ENCODE measurements at places on chromosomes 11 and 22. TPM values are rescaled to one million over a fixed set of nuclear protein-coding genes. Genes with fewer than 3 reads are reported as not detected.

DNA sequence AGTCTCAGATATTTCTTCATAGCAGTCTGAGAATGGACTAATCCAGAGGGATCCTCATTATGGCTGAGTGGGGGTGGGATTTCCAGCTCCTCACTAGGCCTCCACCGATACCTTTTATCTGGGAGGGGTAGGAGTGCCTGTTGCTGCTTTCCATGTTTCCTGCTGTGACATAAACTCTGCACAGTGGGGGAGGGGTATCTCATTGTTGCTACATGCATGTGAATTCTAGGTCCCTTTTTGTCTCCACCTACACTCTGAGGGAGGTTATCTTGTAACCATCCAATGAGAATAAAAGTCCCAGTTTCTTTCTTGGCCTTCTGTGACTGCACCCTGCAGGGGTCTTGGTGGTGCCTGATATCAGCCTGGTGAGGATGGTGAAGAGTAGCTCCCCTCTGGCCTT, 60.5 kb downstream of the ADAMTS15 start:
- DNase-seq: no peak
- peaks cover 8% of the 10 kb centered on the region for H3K27me3 ChIP-seq
- H3K27ac ChIP-seq: no peak overlapping the region
- no peaks in the 10 kb centered on the region for H3K4me1 ChIP-seq

GRCh38 chr11:112525270-112525669, 264.6 kb upstream of the PLET1 start:
- no peak overlapping the region for H3K27ac ChIP-seq
- H3K36me3 ChIP-seq: no peaks in the 10 kb centered on the region
- H3K4me3 ChIP-seq: no peak overlapping the region
- H3K27me3 ChIP-seq: peaks cover 4% of the 10 kb centered on the region

- H3K27me3 ChIP-seq: peaks cover 25% of the 10 kb centered on the region
- H3K4me1 ChIP-seq: peaks cover 7% of the 10 kb centered on the region
- H3K27ac ChIP-seq: peak overlapping the region; percentile 70
- peaks cover 27% of the 10 kb centered on the region for H3K36me3 ChIP-seq
- DNase-seq: peak; percentile 78
Observed at GRCh38 chr11:61814958-61815789, 1.6 kb downstream of the FADS1 start.

DNA sequence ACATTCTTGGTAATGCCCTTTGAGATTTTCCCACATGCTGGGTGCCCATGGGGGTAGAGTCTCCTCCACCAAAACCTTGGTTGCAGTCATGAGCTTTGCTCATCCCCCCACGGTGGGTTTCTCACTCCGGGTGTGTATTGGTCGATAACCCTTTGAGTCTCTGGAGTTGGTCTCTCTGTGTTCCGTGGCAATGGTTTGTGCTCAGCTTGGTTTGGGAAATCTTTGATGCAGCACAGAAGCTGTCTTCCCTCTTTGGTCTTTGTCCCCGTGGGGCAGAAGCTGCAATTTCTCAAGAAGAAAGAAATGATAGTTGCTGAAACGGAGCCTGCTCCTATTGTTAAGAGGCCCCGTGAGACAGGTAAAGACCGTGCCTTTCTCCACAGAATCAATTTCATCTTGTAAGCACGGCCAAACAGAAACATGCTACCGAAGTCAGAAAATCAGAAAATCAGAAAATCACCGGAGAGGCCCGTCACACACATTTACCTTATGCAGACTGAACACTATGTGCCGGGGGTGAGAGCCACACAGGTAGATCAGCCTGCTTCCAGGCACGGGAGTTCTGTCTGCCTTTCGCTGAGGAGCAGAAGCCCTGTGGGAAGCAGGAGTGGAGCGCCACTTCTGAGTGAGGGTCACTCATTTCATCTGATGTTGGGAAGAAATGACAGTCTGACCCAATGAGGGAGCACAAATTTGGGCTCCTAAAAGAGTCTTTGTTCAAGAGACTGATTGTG, 186.1 kb downstream of the TBC1D22A start:
- no peak overlapping the region for H3K27ac ChIP-seq
- peaks cover 12% of the 10 kb centered on the region for H3K36me3 ChIP-seq
- peaks cover 8% of the 10 kb centered on the region for H3K4me1 ChIP-seq
- no peak for DNase-seq
- H3K27me3 ChIP-seq: no peaks in the 10 kb centered on the region

GRCh38 chr11:94869186-94869585, 101.0 kb downstream of the AMOTL1 start:
- no peak overlapping the region for H3K4me3 ChIP-seq
- DNase-seq: no peak
- no peaks in the 10 kb centered on the region for H3K36me3 ChIP-seq
- H3K27ac ChIP-seq: no peak overlapping the region
- peaks cover 2% of the 10 kb centered on the region for H3K27me3 ChIP-seq
- H3K4me1 ChIP-seq: no peaks in the 10 kb centered on the region

- H3K27ac ChIP-seq: no peak overlapping the region
- H3K36me3 ChIP-seq: no peaks in the 10 kb centered on the region
- DNase-seq: no peak
- no peak overlapping the region for H3K4me3 ChIP-seq
- H3K27me3 ChIP-seq: no peaks in the 10 kb centered on the region
Observed at GRCh38 chr11:90908074-90908473, 685.2 kb upstream of the CHORDC1 start.

DNA sequence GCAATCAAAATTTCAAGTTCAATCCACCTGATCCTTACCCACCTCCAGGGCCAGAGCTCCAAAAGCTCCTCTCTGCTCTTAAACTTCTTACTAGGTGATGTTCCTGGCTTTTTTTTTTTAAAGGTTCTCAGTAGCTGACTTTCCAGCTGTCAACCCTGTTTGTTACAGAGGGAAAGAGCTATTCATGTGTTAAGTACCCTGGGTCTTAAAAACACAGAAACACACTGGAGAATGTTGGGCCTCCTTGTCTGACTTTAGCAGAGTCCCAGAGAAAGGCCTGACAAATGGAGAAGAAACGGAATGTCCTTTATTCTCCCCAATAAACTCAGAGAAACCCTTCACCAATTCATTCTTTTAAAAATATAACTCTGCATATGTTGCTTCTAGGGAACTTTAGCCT, 3.2 kb downstream of the LRRC4C start:
- H3K27ac ChIP-seq: no peak overlapping the region
- no peak for DNase-seq
- H3K4me3 ChIP-seq: no peak overlapping the region
- H3K4me1 ChIP-seq: no peaks in the 10 kb centered on the region
- peaks cover 14% of the 10 kb centered on the region for H3K27me3 ChIP-seq
- H3K36me3 ChIP-seq: no peaks in the 10 kb centered on the region

GRCh38 chr11:120211522-120212258, 858 bp downstream of the OAF start:
- peaks cover 11% of the 10 kb centered on the region for H3K4me1 ChIP-seq
- H3K27ac ChIP-seq: peak overlapping the region; percentile 34
- no peak for DNase-seq
- peaks cover 25% of the 10 kb centered on the region for H3K27me3 ChIP-seq
- H3K36me3 ChIP-seq: no peaks in the 10 kb centered on the region

DNA sequence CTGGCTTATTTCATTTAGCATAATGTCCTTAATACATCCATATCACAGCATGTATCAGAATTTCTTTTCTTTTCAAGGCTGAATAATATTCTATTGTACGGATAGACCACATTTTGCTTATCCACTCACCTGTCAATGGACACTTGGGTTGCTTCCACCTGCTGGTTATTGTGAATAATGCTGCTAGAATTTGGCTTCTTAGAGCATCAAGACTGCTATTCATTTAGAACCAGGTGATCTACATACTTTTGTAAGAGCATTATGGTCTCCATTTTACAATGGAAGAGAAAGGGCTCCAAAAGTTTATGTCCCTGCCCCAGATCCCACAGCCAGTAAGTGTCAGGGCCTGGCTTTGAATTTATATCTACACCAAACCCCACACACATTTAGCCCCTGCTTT, 100.7 kb upstream of the CD82 start:
- H3K4me3 ChIP-seq: no peak overlapping the region
- H3K36me3 ChIP-seq: no peaks in the 10 kb centered on the region
- peaks cover 6% of the 10 kb centered on the region for H3K27me3 ChIP-seq

GRCh38 chr11:66888282-66888681, 31.4 kb downstream of the LRFN4 start:
- no peaks in the 10 kb centered on the region for H3K27me3 ChIP-seq
- no peak overlapping the region for H3K4me3 ChIP-seq
- peaks cover 8% of the 10 kb centered on the region for H3K4me1 ChIP-seq

DNA sequence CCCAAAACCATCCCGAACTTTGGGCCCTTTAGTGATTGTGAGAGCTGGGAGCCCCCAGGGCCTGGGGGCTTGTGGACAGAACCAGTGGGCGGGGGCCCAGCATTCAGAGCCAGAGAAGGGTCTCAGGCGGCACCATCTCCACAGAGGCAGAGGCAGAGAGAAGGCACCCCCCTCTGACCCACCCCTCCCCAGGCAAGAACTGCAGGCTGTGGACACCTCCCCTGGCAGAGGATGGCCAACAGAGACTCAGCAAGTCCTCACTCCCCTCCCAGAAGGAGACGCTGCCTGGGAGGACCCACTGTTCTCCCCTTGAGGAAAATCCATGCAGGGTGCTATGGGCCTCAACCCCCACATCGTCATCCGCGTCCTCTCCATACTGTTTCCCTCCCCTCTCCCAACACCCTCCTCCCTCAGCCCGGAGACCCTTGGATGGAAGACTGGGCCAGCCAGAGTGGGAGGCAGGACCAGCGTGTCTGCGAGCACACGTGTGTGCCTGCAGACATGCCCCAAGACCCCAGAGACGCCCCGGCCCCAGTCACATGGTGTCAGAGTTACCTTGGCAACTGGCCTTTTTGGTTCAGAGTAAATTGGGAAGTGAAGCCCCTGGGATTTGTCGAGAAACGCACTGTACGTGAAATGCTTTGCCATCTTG, 42.6 kb downstream of the KCNC1 start:
- H3K27me3 ChIP-seq: no peaks in the 10 kb centered on the region
- no peak overlapping the region for H3K4me3 ChIP-seq
- no peak overlapping the region for H3K27ac ChIP-seq
- no peak for DNase-seq
- H3K4me1 ChIP-seq: no peaks in the 10 kb centered on the region

- peaks cover 8% of the 10 kb centered on the region for H3K36me3 ChIP-seq
- H3K27ac ChIP-seq: peak overlapping the region; percentile 0
- no peaks in the 10 kb centered on the region for H3K27me3 ChIP-seq
- H3K4me3 ChIP-seq: no peak overlapping the region
- peaks cover 35% of the 10 kb centered on the region for H3K4me1 ChIP-seq
Observed at GRCh38 chr22:38213319-38213989, 11.7 kb downstream of the MAFF start.

- no peak overlapping the region for H3K4me3 ChIP-seq
- no peak overlapping the region for H3K27ac ChIP-seq
- DNase-seq: no peak
Observed at GRCh38 chr22:43239193-43239780, 52.4 kb upstream of the TTLL12 start.

DNA sequence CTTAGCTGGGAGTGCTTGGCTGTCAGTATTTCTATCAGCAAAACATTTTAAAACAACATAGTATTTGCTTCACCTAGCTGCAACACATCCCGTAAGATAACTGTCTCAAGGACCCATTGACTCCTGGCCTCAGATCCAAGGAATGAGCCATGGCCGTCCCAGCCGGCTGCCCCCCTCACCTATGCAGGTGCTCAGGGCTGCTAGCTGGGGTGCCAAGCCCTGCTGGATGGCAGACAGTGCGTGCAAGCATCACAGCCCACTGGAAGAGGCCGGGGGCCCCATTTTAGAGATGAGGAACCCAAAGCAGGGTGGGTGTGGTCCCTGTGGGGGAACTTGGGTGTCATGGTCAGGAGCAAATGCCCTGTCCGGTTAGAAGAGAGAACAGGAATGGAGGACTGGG, 8.5 kb downstream of the PSMC3 start:
- no peaks in the 10 kb centered on the region for H3K27me3 ChIP-seq
- H3K4me3 ChIP-seq: no peak overlapping the region
- DNase-seq: no peak
- H3K27ac ChIP-seq: no peak overlapping the region

DNA sequence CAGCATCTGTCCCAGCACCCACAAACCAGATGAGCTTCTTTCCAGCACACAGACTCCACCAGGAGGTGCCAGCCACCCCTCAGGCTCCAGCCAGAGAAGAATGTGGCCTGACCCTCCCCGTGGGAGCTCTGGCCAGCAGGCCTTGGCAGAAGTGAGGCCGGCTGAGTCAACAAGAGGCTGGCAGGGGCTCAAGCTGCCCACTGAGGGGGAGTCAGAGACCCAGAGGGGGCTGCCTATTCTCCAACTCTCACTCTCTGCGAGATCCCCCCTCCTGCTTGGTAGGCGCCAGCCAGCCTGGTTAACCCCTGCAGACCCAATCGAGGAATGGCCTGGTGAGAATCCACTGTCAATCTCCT, 10.6 kb upstream of the CDC42EP1 start:
- H3K4me1 ChIP-seq: peaks cover 6% of the 10 kb centered on the region
- H3K4me3 ChIP-seq: no peak overlapping the region
- no peak overlapping the region for H3K27ac ChIP-seq
- H3K36me3 ChIP-seq: no peaks in the 10 kb centered on the region

DNA sequence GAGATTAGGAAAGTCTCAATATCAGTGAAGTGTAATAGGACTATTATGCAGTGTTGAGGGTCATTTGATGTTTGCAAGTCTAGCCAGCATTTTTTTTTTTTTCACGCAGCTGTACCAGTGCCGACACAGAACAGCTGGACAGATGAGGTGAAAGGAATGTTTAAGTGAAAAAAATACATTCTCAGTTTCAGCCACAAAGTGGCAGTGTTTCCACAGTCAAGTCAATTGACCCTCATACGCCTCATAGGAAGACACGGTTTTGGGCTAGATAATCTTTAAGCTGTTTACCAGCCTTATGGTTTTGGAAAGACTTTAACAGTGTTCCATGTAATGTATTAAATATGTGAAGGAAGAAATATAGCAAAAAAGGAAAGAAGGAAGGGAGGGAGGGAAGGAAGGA, 349.9 kb upstream of the ANO3 start:
- H3K4me1 ChIP-seq: no peaks in the 10 kb centered on the region
- H3K27ac ChIP-seq: no peak overlapping the region
- DNase-seq: no peak
- no peak overlapping the region for H3K4me3 ChIP-seq
- H3K27me3 ChIP-seq: no peaks in the 10 kb centered on the region

DNA sequence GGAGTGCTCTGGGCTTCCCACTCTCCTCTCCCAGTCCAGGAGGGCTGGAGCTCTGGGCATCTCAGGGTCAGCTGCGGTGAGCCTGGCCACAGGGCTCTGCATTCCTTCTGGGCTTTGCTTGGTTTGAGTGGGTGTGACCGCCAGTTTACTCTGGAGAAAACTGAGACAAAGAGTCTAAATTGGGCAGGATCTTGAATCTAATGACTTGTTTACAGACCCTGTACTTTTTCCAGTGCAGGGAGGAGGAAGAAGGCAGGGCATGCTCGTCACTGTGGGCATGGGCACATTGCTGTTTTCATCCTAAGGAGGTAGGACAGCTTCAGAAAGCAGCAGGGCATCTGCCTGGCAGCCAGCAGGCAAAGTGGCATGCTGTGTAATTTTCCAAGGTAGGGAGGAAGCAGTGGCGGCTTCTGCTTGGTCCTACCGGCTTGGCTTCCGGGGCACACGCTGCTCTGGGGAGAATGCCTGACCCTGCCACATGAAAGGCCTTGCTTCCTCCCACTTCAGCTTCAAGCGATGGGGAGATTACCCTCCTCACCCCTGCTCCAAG, 22.9 kb downstream of the FLI1 start:
- H3K36me3 ChIP-seq: peaks cover 17% of the 10 kb centered on the region
- H3K4me1 ChIP-seq: peaks cover 99% of the 10 kb centered on the region
- no peaks in the 10 kb centered on the region for H3K27me3 ChIP-seq
- DNase-seq: peak; percentile 73

ISX gene
- total RNA-seq: not detected

SNRPD3 gene
- total RNA-seq: 232 TPM

FLRT1 gene
- total RNA-seq: 0.21 TPM

MRGPRE gene
- not detected for total RNA-seq

AASDHPPT gene
- total RNA-seq: 51.0 TPM

ANO3 gene
- total RNA-seq: not detected

GLYAT gene
- total RNA-seq: not detected

PATE4 gene
- not detected for total RNA-seq

GLYATL1 gene
- 1.2 TPM for total RNA-seq

ARHGAP42 gene
- not detected for total RNA-seq

HOATZ gene
- total RNA-seq: not detected

TPBGL gene
- 0.21 TPM for total RNA-seq

TRIM51 gene
- total RNA-seq: not detected

Data from activated CD4-positive, alpha-beta T cell treated with anti-CD3 and anti-CD28 coated beads for 36 hours (primary cell).